ENCODE measurements at places on chromosomes 12 and 14.

GRCh38 chr14:75514673-75515628, 7.3 kb upstream of the BATF start:
- peak; percentile 88 for DNase-seq

DNA sequence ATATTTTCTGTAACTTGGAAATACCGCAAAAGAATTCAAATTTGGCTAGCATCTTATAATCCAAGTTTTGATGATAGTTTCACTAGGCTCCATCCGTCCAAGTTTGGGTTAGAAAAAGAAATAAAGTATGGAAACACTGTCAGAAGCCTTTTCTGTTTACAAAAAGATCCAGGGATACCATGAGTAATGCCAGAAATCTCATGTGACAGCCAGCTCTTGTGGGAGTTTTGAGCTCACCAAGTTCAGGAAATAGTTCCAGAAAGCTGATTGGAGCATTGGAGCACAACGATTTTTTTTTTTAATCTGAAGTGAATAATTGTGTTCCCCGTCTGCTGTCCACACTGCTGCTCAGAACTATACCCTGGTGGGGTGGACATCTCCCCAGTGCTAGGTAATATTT, 229.7 kb upstream of the NPAS3 start:
- DNase-seq = no peak

GRCh38 chr12:43776498-43776897, 17.7 kb downstream of the IRAK4 start:
- no peak for DNase-seq

DNA sequence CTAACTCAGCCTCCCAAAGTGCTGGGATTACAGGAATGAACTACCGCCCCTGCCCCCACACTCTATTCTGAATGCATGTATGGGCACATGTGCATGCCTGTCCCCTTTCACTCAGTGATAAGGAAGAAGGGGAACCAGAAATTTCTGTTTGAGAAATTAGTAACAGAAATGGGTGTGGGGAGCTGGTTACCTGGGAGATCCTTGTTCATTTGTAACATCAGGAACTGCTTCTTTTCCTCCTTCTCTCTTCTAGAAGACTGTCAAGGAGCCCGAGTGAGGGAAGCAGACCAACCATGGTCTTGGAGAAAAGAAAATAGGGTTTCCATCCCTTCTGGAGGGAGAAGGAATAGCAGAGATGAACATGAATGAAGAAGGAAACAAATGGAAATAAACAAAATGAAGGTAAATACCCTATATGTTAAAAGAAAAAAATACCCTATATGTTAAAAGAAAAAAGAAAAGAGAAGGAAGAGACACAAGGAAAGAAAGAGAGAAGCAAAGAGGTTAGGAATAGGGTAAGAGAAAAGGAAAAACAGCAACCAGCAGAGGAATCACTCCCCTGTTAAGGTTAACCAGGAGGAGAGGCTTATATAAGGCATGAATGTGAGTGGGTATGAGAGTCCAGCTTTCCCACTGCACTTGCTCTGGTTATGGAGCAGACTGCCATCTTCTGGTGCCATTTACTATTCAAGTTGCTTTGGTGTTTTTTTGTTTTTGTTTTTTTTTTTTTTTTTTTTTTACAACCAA, 3.3 kb downstream of the PPP1R3E start:
- peak; percentile 31 for DNase-seq

- DNase-seq = no peak
Measured at GRCh38 chr12:113314121-113314529, 20.8 kb downstream of the SLC8B1 start.

DNA sequence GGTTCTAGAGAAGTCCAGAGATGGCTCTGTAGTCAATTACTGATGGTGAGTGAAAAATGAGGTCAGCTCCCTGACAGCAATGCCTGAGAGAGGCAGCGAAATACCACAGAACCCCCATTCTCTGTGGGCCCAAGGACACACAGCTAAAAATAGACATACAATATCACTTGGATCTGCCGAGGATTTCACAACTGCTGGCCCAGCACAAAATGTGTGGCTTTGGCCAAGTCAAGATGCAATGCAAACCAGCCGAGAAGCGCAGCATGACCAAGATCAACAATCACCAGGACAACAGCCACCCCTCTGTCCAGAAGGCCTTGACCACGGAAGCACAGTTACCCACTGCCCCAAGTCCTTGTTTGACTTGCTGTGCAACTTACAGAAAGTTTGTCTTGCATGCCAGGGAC, 52.2 kb downstream of the CKAP4 start:
- no peak for DNase-seq

Measured in upper lobe of left lung (tissue), 6 donors.